ENCODE measurements at places on chromosomes 7 and 10.
A peak's percentile ranks its signal among the peaks of the same experiment; 100 is the strongest.

DNA sequence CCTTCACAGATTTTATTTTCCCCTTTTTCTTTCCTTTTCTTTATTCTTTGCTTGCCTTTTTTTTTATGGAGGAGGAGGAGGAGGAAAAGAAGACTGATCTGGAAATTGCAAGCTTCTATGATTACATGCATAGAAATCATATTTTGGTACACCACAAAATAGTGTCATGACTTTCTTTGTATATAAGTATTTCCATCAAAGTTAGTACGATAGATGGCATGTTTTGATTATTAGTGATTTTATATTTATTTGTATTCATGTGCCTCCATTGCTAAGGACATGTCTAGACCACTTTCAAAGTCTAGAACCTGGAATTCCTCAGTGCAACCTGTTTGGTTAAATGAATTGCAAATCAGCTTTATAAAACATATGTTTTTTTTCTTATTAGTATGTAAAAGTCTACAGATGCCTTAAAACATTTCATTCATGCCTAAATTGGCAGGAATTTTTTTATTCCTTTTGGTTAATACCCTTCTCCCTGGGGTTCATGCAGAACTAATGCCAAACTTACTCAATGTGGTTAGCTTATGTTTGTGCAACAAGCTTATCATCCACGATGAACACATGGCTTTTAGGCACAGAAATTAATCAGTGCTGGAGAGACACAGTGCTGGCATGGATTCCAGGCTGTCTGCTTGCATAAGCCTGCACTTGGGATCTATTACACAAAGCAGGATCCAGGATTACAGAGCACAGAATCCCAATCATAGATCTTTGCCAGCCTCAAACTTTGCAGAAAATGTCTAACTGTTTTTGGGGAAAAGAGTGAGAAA, 213.1 kb downstream of the CHRM2 start:
- DNase-seq, result no peak

DNA sequence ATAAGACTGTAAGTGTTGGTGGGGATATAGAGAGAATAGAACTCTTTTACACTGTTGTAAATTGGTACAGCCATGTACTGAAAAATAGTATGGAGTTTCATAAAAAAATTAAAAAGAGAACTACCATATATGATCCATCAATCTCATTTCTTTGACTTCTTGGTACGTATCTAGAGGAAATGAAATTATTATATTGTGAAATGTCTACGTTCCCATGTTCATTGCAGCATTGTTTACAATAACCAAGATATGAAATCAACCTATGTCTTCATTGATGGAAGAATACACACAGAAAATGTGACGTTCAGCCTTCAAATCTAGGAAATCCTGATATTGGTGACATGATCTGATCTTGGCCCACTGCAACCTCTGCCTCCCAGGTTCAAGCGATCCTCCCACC, 32.0 kb downstream of the SHOC2 start:
- DNase-seq, result no peak

- no peak for DNase-seq
Observed at GRCh38 chr10:129236274-129236691, 230.8 kb upstream of the MGMT start.

DNA sequence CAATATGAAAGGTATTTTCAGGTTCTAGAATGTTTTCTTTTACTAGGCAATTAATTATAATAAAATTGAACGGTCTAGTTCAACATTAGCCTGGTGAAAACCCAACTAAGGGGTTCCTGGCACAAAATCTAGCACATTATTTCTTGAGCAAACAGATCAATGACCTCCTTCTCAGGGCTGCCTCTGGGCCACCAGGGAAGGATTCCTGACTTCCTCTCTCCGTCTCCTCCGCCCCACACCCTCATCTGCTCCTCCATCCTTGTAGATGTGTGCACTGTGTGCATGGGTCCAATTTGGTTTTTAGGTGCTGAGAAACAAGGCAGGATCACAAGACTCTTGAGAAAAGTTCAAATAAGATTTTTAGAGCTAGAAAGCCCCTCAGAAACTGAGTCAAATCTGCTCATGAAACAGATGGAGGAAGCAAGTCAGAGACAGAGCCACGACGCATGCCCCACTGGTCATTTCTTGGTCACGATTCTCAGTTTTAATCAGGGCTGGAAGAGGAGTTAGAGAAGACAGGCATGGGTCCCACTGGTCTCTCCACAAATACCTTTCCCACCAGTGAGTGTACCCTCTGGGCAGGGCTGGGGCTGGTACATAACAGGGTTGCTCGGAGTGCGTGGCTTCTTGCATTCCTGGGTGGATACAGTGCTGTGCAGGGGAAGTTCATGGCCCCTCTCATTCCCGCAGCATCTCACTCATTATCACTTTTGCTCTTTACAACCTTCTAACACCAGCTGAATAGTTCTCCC, 3.8 kb downstream of the TRPV6 start:
- DNase-seq, result no peak

DNA sequence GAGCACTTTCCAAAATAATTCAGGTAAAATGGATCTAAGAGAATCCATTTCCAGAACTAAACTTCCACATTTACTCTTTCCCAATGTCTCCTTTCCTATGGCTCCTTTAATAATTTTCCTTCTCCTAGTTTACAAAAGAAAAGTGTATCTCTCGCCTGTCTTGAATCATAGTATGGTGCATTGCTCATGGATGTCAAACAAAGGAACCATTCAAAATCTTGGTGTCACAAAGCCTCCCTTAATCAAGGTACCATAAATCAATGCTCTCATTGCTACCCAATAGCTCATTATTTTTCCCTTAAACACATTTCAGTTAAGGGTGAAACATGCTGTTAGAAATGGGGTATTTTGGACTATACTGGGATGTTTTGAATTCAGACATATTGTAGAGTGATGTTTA, 57.6 kb upstream of the KCNMA1 start:
- no peak for DNase-seq

DNA sequence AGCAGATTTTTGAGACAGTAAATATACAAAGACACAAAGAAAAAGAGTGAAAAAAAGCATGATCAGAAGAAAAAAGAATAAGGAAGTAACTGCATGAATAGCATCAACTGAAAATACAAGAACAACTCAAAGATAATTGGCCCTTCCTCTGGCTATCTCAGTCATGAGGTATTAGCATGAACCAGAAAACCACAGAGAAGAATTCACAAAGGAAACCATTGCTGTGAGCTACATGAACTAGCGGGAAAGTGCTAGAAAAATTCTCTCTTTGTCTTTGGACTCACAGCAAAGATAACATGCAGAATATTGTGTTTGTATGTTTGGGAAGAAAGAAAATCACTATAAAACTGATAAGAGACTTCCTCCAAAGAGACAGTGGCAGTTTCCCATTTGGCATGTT, 82.9 kb downstream of the SORCS1 start:
- no peak for DNase-seq

- no peak for DNase-seq
Observed at GRCh38 chr7:77910124-77910523, 111.6 kb downstream of the PHTF2 start.

- no peak for DNase-seq
Observed at GRCh38 chr10:1244493-1244892, 188.3 kb downstream of the WDR37 start.

DNA sequence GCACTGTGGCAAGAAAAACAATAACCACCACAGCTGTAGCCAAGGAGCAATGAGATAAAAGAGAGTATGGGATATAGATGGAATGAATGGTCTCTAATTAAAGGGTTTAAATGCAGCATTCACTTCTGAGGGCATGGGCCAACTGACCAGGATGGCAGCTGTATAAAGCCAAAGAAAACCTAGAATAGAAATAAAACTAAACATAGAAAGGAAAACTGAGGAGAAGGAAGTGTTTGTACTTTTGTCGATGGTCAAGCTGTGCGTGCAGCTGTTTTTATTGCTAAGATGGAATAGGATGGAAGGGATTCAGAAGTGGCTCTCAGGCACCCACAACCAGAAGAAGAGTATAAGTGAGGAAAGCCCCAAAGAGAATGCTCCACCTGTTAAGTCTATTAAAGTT, 37.9 kb downstream of the ZC3HC1 start:
- DNase-seq, result no peak

GRCh38 chr10:19247843-19248242, 199.2 kb downstream of the MALRD1 start:
- no peak for DNase-seq

DNA sequence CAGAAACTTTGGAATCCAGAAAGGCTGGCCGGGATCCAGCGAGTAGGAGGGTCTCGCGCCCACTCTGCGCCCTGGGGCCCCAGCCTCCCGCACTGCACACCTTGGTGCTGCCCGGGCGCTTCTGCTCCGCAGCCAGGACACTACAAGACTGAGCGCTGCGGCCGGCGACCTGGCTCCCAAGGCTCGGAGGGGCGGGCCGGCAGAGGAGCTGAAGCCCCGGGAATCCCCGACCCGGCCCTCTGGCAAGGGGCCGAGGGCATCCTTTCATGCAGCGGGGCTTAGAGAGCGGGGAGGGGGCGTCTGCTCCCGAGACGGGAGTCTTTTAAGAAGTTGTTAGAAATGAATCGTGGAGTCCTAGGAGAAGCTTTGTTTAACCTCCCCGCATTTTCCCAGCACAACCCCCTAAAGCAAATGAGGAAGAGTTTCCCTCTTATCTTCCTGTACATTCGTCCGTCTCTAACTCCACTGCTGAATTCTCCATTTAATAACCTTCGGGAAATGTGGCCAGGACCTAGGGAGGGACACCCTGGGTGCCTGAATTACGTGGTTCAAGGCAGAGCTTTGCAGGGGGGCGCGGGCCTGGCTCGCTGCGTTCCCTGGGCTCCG, 1.1 kb downstream of the VWC2 start:
- peak; percentile 24 for DNase-seq

- no peak for DNase-seq
Observed at GRCh38 chr7:157439149-157439548, 102.3 kb downstream of the DNAJB6 start.

GRCh38 chr10:71745664-71746250, 26.2 kb upstream of the C10orf105 start:
- DNase-seq, result no peak

GRCh38 chr7:47188653-47189315, 393.1 kb downstream of the TNS3 start:
- no peak for DNase-seq

DNA sequence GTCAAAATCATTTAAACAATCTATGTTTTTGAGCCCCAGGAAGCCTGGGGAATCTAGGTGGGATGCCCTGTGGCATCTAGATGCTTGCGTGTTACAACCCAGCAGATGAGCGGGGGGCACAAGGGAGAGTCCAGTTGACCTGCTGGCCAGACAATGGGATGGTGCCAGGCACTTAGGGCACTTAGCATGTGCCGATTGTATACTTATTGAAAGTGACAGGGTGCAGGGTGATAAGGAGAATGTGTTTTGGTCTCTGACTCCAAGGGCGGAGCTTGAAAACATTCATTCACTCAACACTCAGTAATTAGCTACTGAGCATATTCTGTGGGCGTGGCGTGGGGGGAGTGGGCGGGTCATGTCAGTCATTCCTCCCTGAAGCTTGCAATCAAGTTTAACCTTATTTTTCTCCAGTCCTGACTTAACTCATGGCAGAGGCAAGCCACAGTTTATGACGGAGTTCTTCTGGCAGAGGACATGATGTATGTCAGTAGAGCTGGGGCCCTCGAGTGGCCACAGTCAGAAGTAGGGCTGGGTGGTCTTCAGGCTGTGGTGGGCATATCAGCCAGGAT, 115.1 kb downstream of the PRKCQ start:
- peak; percentile 13 for DNase-seq

- DNase-seq, result no peak
Observed at GRCh38 chr7:159175792-159176191, 31.1 kb upstream of the VIPR2 start.

- DNase-seq, result no peak
Observed at GRCh38 chr7:30282735-30283134, 1.7 kb upstream of the ZNRF2 start.

Data from small intestine (tissue), 16 donors.